ENCODE measurements at places on chromosomes 7 and 10. TPM values are rescaled to one million over a fixed set of nuclear protein-coding genes. Genes with fewer than 3 reads are reported as not detected.

GRCh38 chr10:102612964-102613275 lies 31.4 kb upstream of the TRIM8 start:
- DNase-seq: no peak

GRCh38 chr7:80640846-80641245 lies 2.4 kb downstream of the CD36 start:
- no peak for DNase-seq

DNA sequence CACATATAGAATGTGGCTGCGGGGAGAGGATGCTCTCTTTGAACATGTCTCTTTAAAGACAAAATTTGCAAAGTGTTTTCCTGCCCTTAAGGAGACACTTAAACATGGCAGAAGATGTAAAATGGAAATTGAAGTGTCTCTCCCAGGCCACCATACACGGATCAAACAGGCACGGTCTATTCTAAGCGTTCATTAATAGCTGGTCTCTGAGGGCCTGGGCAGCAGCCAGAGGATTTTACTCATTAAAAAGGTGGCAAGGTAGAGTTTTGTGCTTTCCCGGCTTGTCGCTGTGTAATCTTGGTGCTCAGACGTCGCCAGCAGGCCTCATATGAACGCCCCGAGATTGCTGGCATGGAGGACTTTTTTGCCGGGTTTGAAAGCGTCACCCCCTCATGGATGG lies 205.5 kb downstream of the EMX2 start:
- DNase-seq: no peak

The TMEM176A gene
- total RNA-seq: 1.5 TPM

DNA sequence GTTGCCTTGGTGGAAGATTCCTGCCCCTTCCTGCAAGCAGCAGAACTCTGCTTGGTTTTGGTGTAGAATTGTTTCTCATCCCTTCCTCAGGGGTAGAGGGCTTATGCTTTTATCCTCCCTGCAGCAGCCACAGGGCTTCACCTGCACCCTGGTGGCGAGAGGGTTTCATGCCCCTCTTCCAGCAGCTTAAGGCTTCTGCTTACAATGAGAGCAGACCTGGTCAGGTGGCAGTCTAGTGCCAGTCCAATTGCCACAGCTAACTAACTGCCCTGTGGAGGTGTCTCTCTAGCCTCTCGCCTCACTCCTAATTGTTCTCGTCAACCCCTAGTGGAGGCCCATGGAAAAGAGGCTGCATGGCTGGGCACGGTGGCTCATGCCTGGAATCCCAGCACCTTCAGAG lies 19.3 kb downstream of the ACBD7 start:
- no peak for DNase-seq

DNA sequence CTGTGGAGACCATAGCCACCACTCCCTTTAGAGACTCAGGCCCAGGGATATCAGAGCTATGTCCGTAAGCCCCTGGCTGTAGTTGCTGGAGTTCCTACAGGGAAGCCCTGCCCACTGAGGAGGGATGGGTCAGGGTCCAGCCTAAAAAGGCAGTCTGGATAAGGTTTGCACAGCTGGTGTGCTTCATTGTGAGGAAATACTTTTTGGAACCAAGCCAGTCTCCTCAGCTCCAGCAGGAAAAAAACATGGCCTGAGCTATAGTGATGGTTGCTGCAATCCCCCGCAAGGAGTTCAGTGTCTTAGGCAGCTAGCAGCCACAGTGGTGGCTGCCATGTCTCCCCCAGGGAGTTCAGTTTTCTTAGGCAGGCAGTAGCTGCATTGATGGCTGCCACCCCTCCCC lies 52.6 kb upstream of the CYP2C8 start:
- no peak for DNase-seq

GRCh38 chr7:97671571-97671970 lies 60.3 kb upstream of the TAC1 start:
- DNase-seq: no peak

The SPAM1 gene
- total RNA-seq: not detected

The HOXA10 gene
- total RNA-seq: not detected

DNA sequence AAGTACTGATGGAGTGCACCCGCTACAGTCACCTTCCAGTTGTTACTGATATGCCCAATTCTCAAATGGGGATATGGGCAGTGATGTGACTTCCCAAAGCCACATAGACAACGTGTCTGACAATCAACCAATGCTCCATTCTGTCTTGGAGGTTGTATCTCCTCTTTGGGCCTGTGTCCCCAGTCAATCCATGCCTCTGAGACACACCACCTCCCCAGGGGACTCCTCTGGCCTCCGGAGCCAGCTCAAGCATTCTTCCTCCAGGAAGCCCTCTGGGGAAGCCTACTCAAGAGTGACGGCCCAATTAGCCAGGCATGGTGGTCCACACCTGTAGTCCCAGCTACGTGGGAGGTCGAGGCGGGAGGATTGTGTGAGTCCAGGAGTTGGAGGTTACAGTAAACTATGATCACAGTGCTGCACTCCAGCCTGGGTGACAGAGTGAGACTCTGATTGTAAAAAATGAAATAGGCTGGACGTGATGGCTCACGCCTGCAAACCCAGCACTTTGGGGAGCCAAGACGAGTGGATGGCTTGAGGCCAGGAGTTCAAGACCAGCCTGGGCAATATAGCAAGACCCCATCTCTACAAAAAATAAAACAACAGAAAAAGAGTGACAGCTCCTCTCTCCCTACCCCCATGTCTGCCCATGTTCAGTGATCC lies 99.5 kb upstream of the TNRC18 start:
- DNase-seq: no peak

DNA sequence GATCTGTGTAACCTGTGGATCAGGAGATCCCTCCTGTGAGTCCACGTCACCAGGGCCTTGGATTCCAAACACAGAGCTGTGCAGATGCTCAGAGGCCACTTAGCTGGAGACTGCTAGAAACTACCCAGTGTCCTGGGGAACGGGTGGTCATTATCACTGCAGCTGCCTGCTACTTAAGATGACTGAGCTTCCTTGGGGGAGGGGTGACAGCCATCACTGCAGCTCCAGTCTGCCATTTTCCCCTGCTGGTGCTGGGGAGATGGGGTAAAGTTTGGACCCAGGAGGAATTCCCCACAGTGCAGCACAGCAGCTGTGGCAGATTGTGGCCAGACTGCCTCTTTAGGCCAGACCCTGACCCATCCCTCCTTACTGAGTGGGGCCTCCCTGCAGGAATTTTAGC lies 78.8 kb upstream of the VOPP1 start:
- no peak for DNase-seq

The EGR2 gene
- total RNA-seq: 0.18 TPM

DNA sequence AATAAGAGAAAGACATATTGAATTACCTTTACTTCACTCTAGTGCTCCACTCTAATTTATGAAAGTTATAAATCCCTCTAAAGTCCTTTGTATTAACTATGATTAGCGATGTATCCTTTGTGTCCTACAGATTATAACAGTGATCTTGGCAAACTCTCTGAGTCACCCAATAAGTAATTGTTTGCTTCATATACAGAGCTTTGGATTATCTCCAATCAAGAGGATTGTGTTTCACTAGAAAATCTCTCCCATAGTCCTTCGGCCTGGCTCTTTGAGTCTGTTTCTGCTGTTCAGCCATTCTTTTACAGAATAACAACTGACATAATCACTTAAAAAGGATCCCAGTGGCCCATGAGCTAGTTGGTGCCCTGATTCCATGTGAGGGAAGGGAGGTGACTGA lies 9.5 kb downstream of the LMOD2 start:
- no peak for DNase-seq

GRCh38 chr7:119132436-119132835 lies 907.9 kb downstream of the ANKRD7 start:
- DNase-seq: no peak

The ARHGAP22 gene
- 7.7 TPM for total RNA-seq

GRCh38 chr7:140084972-140085371 lies 22.2 kb upstream of the PARP12 start:
- no peak for DNase-seq

GRCh38 chr10:14262836-14263425 lies 67.8 kb downstream of the FRMD4A start:
- no peak for DNase-seq

GRCh38 chr7:132650498-132650897 lies 74.2 kb upstream of the PLXNA4 start:
- DNase-seq: no peak

The FXYD4 gene
- total RNA-seq: not detected

GRCh38 chr7:19437446-19437845 lies 271.4 kb downstream of the POLR1F start:
- DNase-seq: no peak

The SMO gene
- 20.0 TPM for total RNA-seq

DNA sequence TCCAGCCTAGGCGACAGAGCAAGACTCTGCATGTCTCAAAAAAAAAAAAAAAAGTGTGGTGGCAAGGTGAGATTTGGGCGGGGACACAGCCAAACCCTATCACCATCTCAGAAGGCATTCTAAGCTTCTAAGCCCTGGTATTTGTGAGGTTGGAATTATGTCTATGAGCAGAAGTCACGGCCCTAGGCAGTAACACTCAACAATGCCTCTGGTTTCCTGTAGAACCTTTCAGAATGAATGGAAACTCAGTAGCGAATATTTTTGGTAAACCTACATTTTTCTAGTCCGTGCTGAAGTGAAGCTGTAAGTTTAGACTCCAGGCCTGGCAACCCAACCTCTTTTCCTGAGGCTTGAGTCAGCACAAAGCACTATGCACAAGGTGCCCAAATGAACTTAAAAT lies 88.3 kb downstream of the FAM107B start:
- DNase-seq: no peak

The SPDYE11 gene
- not detected for total RNA-seq

DNA sequence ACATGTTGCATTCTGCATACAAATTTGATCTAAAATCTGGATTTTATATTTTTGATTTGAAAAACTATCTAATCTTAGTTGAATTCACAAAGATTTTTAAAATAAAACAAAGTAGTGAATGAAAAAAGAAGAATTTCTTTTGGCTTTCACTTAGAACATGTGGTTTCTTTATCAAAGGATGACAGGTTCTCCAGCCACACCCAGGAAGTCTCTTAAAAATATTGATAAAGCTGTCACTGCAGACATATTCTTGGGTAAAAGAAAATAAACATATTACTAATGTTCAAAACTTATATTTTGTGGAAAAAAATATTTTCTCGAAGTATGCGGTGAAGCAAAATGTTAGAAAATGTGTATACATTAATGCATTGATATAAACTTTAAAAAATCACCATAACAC lies 44.3 kb downstream of the ARL4A start:
- DNase-seq: no peak

DNA sequence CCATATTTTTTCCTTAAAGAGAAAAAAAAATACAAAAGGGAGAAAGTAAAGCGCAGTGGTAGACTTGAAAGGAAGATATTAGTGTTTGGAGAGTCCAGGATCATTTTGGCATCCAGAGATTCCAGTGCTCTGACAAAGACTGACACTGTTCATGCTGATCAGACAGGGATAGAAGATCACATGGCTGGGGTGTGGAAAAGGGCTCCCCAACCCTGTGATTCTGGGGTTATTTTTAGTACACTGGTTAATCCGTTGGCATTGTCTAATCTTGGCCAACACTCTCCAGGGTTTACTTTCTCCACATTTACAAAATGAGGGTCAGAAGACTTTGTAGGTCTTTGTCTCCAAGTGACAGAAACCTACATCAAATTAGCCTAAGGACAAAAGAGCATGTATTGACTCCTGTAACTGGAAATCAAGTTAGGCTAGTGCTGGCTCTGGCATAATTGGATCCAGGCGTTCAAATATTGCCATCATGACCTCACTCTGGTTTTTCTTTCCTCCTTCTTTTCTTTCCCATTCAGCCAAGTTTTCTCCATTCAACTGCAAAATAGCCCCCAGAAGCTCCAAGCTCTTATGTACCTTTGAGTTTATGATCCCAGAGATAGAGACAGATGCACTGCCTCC lies 181.6 kb downstream of the PHTF2 start:
- no peak for DNase-seq

The PSMC2 gene
- total RNA-seq: 45.9 TPM

DNA sequence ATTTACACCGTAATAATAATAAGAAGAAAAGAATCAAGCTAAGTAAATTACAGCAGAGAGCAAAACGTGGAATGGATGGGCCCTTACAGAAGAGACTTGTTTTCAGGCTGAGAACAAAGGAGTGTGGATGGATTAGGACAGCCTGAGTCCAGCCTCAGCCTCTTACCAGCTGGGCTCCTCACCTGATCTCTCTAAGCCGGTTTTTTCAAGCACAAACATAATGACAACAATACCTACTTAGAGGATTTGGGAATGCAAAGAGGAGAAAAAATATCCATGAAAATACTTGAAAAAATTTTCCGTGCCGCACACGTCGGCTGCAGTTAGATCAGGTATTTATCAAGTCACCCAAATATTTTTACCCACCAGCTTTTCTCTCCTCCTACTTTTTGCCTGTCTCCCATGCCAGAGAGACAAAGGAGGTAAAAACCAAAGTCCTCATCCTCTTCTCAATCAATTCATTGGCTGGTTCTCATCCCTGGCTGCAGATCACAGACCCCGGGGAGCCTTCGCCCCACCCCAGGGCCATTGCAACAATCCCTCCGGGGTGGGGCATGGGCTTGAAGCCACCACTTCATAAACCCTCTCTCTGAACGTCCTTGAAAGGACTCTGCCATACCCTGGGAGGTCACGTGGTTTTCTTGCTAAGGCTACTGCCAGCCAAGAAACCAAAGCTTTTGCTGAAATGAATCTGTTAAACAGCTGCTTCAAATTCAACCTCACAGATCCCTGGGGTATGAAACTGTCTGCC lies 29.7 kb upstream of the GTF2I start:
- no peak for DNase-seq

The CYP2C8 gene
- 5.3 TPM for total RNA-seq

- DNase-seq: peak; percentile 7
Measured at GRCh38 chr10:122703483-122704448, 4.1 kb upstream of the C10orf120 start.

DNA sequence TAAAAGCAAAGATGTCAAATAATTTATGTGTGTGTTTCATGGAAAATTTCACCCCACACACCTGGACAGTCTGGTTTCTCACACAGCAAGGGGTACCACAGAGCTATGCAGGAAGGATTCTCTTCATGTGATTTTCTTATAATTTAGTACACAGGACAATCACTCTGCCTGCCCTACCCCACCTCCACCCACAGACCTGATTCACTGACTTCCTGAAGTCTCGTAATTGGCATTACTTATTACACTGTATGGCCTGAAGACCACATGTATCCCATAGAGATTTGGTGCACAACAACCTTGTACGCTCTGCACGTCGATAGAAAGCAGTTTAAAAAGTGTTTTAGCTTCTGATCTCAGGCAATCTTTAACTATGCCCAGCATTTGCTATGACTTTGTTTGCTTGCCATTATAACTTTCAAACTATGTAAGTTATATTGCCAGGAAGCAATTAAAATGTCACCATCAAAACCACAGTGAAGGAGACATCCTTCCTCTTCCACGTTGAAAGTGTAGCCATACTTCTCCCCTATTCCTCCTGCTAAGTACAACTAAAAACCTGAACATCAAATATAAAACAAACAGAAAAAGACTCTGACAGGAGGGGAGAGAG lies 279.4 kb upstream of the IMMP2L start:
- no peak for DNase-seq

The ANK3 gene
- total RNA-seq: 363 TPM

DNA sequence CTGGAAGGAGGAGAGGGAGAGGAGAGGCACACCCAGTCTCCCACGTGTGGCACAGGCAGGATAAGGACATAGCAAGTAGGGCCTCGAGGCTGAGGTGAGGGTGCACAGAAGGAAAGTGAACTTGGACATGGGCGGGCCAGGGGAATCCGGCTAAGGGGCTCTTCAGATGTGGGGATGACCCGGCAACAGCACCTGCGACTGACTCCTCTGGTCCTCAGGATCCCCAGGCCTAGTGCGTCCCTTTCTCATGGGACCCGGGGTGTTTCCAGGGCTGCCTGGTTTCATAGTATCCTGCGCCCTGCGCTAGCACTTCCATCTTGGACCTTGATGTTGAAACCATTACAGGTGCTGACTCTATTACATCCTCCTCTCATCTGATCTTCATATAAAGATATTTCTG lies 96.1 kb upstream of the LYZL2 start:
- DNase-seq: no peak

- no peak for DNase-seq
Measured at GRCh38 chr10:7513936-7514335, 103.1 kb upstream of the SFMBT2 start.

Measured in cerebellum (tissue), 4 donors.